ENCODE measurements at places on chromosomes 16 and 17.

DNA sequence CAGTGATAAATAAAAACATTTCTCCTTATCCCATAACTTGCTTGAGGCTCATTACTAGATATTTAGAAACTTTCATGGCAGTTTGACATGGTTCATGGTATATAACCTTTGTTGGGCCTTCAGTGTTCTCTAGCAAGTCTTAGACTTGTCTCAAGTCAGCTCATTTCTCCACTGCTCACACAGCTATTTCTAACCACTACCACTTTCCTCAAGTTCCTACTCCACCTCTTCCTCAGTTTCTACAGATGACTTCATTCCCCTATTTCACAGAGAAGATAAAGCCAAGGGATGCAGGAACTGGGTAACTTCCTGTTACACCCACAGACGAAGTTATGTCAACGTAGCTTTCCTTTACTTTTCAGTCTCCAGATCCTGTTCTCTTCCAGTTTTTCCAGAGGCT is 23.2 kb downstream of the NLK start:
- no peak for DNase-seq

GRCh38 chr16:67186550-67186950 is 2.8 kb upstream of the MATCAP1 start:
- DNase-seq: no peak

DNA sequence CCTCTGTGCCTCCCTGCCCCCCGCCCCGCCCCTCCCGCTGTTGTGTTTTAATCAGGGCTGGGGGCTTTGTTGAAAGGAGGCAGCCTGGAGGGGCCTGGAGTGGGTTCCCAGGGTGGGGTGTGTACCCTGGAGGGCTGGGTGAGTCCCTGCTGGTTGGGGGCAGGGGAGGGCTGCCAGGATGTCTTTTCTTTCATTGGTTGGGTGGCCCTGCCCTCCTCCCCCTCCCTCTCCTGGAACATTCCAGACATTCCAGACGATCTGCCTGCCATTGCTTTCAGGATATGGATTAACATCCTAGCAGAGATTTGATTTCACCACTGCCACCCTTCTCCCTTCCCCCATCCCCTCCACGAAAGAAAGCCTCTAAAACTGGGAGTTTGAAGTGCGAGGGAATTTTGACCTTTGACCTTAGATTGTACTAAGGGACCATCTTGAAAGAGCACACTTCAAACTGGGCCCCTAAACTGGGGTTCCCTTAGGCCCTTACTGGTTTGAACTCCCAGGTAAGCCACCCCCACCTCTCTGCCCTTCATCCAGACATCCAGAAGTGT is 25.3 kb downstream of the IGF2BP1 start:
- DNase-seq: no peak

- no peak for DNase-seq
Measured at GRCh38 chr17:32021615-32021955, 14.4 kb downstream of the LRRC37B start.

DNA sequence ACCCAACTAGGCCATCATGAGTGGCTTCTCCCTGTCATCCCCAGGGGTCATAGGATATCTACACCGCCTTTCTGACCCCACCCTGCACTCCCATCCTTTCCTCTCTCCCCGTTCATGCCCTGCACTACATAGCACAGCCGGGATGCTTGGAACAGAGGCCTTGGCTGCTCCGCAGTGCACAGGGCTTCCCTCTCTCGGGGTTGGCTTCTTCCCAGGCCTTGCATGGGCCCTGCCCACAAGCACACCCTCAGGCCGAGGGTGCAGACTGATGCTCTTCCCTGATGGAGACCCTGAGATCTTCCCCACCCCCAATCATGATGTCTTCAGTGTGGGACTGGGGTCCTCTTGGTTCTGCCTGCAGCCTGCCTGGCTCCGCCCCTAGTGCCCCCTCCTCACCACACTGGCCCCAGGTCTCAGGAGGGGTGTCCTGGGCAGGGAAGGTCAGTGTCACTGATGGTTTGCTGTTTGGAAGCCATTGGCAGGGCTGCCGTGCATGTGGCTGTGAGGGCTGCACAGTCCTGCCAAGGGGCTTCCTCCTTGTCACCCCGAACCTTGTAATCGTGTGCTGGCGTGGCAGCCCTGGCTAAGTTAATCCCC is 14.3 kb upstream of the NAGLU start:
- DNase-seq: no peak

DNA sequence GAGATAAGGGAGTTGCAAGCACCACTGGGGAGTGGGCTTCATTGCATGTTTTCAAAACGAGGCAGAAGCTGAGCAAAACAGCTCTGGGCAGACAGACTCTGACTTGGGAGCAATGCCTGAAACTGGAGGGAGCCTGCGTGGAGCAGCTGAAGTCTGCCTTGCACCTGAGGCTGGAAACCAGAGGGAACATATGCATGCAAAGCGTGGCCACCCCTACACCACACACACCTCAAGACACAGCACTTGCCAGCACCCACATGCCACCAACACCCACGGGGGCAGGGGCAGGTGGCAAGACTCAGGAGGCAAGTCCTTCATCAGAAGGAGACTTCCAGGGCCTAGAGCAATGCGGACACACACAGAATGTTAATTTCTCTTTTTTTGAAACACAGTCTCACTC is 45.8 kb downstream of the COTL1 start:
- no peak for DNase-seq

Measured in activated CD4-positive, alpha-beta T cell treated with anti-CD3 and anti-CD28 coated beads, Interleukin-2, amount 50 U/mL, for 24 hours (primary cell).